ENCODE measurements at places on chromosomes 16 and 17.

DNA sequence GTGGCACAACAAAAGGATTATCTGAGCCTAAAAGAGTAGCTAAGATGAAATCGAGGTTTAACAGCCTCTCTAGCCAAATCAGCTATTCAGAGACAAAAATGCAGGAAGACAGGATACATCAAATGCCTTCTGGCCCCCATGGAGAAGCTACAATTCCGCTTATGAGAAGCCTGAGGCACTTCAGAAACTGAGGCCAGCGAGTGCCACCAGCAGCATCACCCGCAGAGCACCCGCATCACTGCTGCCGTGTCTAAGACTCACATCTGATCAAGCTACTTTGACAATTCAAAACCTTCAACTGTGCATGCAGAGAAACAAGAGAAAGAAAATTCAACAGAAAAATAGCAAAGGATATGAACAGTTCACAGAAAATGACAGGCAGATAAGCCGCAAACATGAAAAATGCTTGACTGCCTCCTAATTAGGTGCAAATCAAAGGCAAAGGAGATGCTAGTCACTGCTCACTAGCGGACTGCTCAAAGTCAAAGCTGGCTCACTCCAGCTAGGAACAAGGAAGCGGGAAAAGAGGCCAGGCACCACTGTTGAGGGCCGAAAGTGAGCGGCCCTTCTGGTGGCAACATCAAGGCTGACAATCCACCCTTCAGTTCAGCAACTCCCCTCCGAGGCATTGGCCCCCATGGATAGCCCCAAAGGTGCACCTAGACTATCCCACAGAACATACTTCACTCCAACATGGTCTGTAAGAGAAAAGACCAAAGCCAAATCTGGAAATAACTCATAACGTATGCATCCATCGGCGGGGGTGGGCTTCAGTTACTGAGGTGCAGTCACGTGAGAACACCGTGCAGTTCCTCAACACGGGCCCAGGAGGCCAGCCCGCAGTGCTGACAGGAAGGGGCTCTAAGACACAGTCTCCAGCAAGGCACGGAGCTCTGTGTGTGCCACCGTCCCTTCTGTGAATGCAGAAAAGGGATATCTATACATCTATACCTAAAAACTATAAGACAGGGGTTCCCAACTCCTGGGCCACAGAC lies 12.0 kb downstream of the MTHFSD start:
- H3K36me3 ChIP-seq = peaks cover 31% of the 10 kb centered on the region
- H3K4me1 ChIP-seq = no peaks in the 10 kb centered on the region
- no peak overlapping the region for H3K27ac ChIP-seq
- H3K4me3 ChIP-seq = no peak overlapping the region

DNA sequence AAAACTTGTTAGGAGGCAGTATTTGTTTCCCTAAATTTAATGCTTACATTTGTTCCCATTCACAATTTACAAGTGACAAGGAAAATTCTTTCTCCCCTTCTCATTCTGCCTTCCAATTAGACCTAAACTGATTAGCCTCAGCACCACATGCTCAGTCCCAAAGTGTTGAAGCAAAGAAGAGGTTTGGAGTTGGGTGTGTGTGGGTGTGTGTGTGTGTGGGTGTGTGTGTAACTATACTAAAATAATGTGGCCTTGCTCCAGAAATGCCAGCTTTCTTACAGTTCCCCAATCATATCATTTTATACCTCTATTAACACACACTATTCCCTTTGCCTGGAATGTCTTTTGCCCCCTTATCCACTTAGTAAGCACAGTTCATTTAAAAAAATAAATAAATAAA lies 6.9 kb upstream of the UTP6 start:
- H3K27me3 ChIP-seq = peaks cover 17% of the 10 kb centered on the region
- no peak overlapping the region for H3K4me3 ChIP-seq
- H3K27ac ChIP-seq = no peak overlapping the region
- H3K36me3 ChIP-seq = no peaks in the 10 kb centered on the region
- no peak for DNase-seq

- peaks cover 22% of the 10 kb centered on the region for H3K4me1 ChIP-seq
- no peak for DNase-seq
- H3K4me3 ChIP-seq = peak overlapping the region; percentile 87
- H3K36me3 ChIP-seq = no peaks in the 10 kb centered on the region
- peaks cover 68% of the 10 kb centered on the region for H3K27me3 ChIP-seq
These were observed 1.1 kb upstream of the KIFC3 start for GRCh38 chr16:57803134-57803990.

DNA sequence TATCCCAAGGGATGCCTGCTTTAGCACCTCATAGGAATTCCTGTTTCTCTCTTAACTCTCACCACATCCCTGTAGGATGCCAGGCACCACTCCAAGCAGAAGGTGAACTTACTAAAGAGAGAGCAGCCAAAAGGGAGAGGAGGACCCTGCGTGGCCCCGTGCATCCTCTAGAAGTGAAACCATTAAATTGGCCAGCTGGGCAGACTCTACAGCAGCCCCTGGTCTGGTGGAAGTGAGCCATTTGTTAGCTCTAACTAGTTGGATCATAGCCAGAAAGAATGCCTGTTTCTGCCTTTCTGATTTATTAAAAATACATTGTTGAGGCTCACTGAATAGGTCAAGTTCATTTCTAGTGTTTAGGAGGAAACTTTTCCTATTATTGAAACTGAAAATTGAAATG lies 22.3 kb downstream of the TMEM11 start:
- no peak overlapping the region for H3K27ac ChIP-seq
- no peak for DNase-seq
- no peak overlapping the region for H3K4me3 ChIP-seq
- H3K4me1 ChIP-seq = no peaks in the 10 kb centered on the region
- H3K27me3 ChIP-seq = no peaks in the 10 kb centered on the region

DNA sequence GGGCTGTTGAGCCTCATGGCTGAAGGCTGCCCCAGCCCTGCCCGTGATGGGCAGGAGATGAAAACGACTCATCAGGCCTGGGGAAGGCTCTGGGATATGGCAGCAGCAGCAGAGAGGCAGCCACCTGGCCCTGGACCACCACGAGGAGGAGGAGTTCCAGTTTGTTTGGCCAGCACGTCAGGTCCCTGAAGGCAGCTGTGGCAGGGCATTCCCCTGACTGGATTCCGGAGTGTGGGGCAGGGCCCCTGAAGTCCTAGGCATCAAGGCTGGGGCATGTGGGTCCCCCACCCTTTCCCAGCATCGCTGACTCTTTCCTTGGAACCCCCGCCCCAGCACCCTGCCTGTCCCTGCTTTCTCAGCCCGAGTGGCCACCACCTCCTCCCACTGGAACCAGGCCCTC lies 197.4 kb downstream of the ZNF423 start:
- no peak for DNase-seq
- H3K4me3 ChIP-seq = no peak overlapping the region
- H3K36me3 ChIP-seq = no peaks in the 10 kb centered on the region
- no peaks in the 10 kb centered on the region for H3K4me1 ChIP-seq
- no peak overlapping the region for H3K27ac ChIP-seq

- DNase-seq = no peak
- H3K27ac ChIP-seq = no peak overlapping the region
- H3K36me3 ChIP-seq = no peaks in the 10 kb centered on the region
- H3K4me1 ChIP-seq = no peaks in the 10 kb centered on the region
These were observed 30.2 kb downstream of the SPACA3 start for GRCh38 chr17:33021731-33022408.

- peaks cover 21% of the 10 kb centered on the region for H3K4me1 ChIP-seq
- H3K36me3 ChIP-seq = no peaks in the 10 kb centered on the region
These were observed 6.9 kb downstream of the MYCBPAP start for GRCh38 chr17:50514936-50515702.

GRCh38 chr16:75385507-75386152 lies 47.7 kb downstream of the CFDP1 start:
- H3K4me1 ChIP-seq = peaks cover 14% of the 10 kb centered on the region
- peaks cover 24% of the 10 kb centered on the region for H3K36me3 ChIP-seq
- H3K4me3 ChIP-seq = no peak overlapping the region
- H3K27me3 ChIP-seq = peaks cover 22% of the 10 kb centered on the region
- H3K27ac ChIP-seq = no peak overlapping the region

GRCh38 chr16:61587526-61587925 lies 448.7 kb downstream of the CDH8 start:
- H3K4me1 ChIP-seq = no peaks in the 10 kb centered on the region
- no peak overlapping the region for H3K4me3 ChIP-seq
- no peak for DNase-seq
- no peaks in the 10 kb centered on the region for H3K27me3 ChIP-seq
- no peak overlapping the region for H3K27ac ChIP-seq

DNA sequence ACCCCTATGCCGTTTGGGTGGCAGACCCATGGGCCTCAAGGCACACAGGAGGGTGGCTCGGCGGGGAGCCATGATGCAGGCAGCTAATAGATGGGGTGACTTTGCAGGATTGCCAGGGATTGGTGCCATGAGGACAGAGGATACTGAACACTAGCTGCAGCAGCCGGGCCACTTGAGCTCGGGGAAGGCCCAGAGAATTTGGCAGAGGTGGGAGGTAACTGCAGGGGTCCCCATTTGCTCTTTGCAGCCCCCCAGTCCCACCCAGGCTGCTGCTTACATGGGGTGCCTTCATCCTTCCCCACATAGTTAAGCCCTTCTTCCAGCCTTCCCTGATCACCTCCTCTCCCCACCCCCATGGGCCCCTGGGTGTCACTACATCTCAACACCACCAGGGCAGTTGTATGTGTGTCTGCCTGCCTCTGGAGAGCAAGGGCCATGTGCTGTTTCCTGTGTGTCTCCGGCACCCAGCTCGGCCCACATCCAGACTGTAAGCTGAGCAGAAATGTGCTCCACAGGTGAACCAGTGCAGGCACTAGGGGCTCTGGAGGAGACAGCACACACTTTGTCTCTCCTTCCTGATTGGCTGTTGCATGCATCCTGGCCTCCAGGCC lies 52.0 kb downstream of the SREBF1 start:
- peaks cover 22% of the 10 kb centered on the region for H3K27me3 ChIP-seq
- H3K36me3 ChIP-seq = peaks cover 3% of the 10 kb centered on the region
- peaks cover 7% of the 10 kb centered on the region for H3K4me1 ChIP-seq
- H3K4me3 ChIP-seq = peak overlapping the region; percentile 51
- no peak overlapping the region for H3K27ac ChIP-seq
- DNase-seq = no peak

GRCh38 chr17:78697554-78698343 lies 84.3 kb downstream of the CYTH1 start:
- no peaks in the 10 kb centered on the region for H3K4me1 ChIP-seq
- no peak overlapping the region for H3K4me3 ChIP-seq
- peaks cover 79% of the 10 kb centered on the region for H3K36me3 ChIP-seq
- no peak for DNase-seq

- no peak within 1 kb of the TSS for H3K27ac ChIP-seq
- DNase-seq = no peak
- H3K4me1 ChIP-seq = no peaks in the 10 kb centered on the region
- no peaks in the 10 kb centered on the region for H3K36me3 ChIP-seq
These were observed at the start of gene SRL for GRCh38 chr16:4241928-4242283. Gene SRL (minus strand): TSS chr16:4242080. CDS start chr16:4242067, 13 bp downstream.

GRCh38 chr17:78600181-78600721 lies 23.1 kb upstream of the DNAH17 start:
- no peak overlapping the region for H3K27ac ChIP-seq
- peaks cover 2% of the 10 kb centered on the region for H3K27me3 ChIP-seq
- H3K4me3 ChIP-seq = no peak overlapping the region
- no peak for DNase-seq
- peaks cover 12% of the 10 kb centered on the region for H3K4me1 ChIP-seq
- no peaks in the 10 kb centered on the region for H3K36me3 ChIP-seq

GRCh38 chr17:21042458-21043295 lies at the start of gene USP22:
Gene USP22 (minus strand): TSS chr17:21043011. CDS start chr17:21042835, 176 bp downstream.
- DNase-seq = no peak
- H3K27me3 ChIP-seq = no peaks in the 10 kb centered on the region
- peaks cover 8% of the 10 kb centered on the region for H3K36me3 ChIP-seq
- peaks cover 26% of the 10 kb centered on the region for H3K4me1 ChIP-seq
- peak within 1 kb of the TSS; percentile 99 for H3K4me3 ChIP-seq

- DNase-seq = no peak
- no peak overlapping the region for H3K4me3 ChIP-seq
- H3K36me3 ChIP-seq = peaks cover 4% of the 10 kb centered on the region
- peaks cover 29% of the 10 kb centered on the region for H3K4me1 ChIP-seq
These were observed 681.4 kb downstream of the WWOX start for GRCh38 chr16:78780808-78781207.

DNA sequence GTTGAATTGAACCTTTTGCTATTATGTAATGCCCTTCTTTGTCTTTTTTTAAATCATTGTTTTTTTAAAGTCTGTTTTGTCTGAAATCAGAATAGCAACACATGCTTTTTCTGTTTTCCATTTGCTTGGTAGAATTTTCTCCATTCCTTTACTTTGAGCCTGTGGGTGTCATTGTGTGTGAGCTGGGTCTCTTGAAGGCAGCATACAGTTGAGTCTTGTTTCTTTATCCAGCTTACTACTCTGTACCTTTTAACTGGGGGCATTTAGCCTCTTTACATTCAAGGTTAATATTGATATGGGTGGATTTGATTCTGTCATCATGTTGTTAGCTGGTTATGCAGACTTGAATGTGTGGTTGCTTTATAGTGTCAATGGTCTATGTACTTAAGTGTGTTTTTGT lies 292.0 kb downstream of the MAP2K4 start:
- no peaks in the 10 kb centered on the region for H3K36me3 ChIP-seq
- H3K4me1 ChIP-seq = no peaks in the 10 kb centered on the region
- H3K27me3 ChIP-seq = no peaks in the 10 kb centered on the region
- H3K27ac ChIP-seq = no peak overlapping the region

GRCh38 chr16:11254913-11255736 lies 879 bp downstream of the SOCS1 start:
- H3K27ac ChIP-seq = peak overlapping the region; percentile 82
- peak overlapping the region; percentile 99 for H3K4me3 ChIP-seq
- no peaks in the 10 kb centered on the region for H3K27me3 ChIP-seq
- DNase-seq = no peak

GRCh38 chr16:17510567-17510966 lies 39.8 kb upstream of the XYLT1 start:
- DNase-seq = no peak
- no peaks in the 10 kb centered on the region for H3K36me3 ChIP-seq
- peaks cover 20% of the 10 kb centered on the region for H3K27me3 ChIP-seq
- no peak overlapping the region for H3K4me3 ChIP-seq
- H3K27ac ChIP-seq = no peak overlapping the region
- no peaks in the 10 kb centered on the region for H3K4me1 ChIP-seq

DNA sequence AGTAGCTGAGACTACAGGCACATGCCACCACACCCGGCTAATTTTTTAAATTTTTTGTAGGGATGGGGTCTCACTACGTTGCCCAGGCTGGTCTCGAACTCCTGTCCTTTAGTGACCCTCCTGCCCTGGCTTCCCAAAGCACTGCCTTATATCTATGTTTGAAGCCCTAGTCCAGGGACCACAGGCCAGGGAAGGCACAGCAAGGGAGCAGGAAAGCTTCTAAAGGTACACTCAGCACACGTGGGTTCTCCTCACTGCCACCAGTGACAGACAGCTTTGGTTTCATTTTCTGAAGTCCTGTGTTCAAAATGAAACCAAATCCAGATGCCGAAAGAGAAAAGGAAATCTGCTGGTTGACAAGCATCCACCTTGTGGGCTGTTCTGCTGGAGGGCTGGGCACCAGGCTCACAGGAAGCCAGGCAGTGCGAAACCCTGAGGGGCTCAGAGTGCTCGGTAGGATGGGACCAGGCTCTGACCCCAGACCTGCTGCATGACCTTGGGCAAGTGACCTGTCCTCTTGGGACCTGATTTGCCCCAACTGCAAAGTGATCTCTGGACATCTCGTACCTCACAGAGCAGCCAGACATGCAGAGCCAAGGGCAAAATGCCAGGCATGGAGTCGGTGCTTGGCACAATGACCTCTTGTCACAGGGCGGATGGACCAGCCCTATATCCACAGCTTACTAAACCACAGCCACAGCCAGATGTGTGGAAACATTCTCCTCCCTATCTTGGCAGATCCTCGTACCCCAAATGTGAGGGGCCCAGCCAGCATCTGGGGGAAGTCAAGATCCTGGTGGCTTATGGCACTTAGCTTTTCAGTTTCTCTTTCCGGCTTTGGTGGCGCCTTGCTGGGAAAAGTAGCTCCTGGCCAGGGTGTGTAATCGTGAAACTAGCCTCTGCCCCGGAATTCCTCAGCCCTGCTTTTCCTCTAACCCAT lies 2.8 kb upstream of the SOCS1 start:
- H3K27me3 ChIP-seq = no peaks in the 10 kb centered on the region
- DNase-seq = peak; percentile 44
- H3K4me1 ChIP-seq = peaks cover 43% of the 10 kb centered on the region
- peaks cover 17% of the 10 kb centered on the region for H3K36me3 ChIP-seq
- peak overlapping the region; percentile 60 for H3K4me3 ChIP-seq
- H3K27ac ChIP-seq = peak overlapping the region; percentile 79

Data from T-helper 2 cell treated with Interferon-gamma antibody and Interleukin-4, amounts not matched to agents 5 μg/mL and 100 μg/mL, for 36 hours (primary cell).